ENCODE measurements at places on chromosomes 7 and 10. TPM values are rescaled to one million over a fixed set of nuclear protein-coding genes. Genes with fewer than 3 reads are reported as not detected.

The CYREN gene
- 34.5 TPM for total RNA-seq

The CPED1 gene
- 15.9 TPM for total RNA-seq

The SPACDR gene
- total RNA-seq = 0.54 TPM

The DPP6 gene
- 0.17 TPM for total RNA-seq

The ZNF775 gene
- total RNA-seq = 11.3 TPM

The HIBADH gene
- total RNA-seq = 28.2 TPM

The TEX36 gene
- total RNA-seq = not detected

The TMEM60 gene
- total RNA-seq = 19.8 TPM

The CASP7 gene
- total RNA-seq = 76.9 TPM

The LIPK gene
- total RNA-seq = not detected

The FOXI2 gene
- total RNA-seq = not detected

The DAGLB gene
- 15.6 TPM for total RNA-seq

GRCh38 chr7:111594602-111595001 is 32.3 kb upstream of the IMMP2L start:
- no peak for DNase-seq

DNA sequence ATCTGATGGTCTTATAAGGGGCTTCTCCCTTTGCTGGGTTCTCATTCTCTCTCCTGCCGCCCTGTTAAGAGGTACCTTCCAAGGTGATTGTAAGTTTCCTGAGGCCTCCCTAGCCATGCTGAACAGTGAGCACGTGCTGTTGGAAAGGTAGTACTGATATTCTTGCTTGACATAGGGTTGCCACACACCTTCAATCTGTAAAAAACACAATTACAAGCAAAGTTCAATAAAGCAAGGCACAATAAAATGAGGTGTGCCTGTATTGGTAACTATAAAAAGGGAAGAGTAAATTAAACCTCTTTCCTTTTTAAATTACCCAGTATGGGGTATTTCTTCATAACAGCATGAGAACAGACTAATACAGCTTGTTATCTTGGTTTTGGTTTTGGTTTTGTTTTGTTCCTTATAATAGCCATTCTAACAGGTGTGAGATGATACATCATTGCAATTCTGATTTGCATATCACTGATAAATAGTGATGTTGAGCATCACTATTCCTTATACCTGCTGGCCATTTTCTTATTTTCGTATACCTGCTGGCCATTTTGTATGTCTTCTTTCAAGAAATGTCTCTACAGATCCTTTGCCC is 164.9 kb upstream of the TRIM24 start:
- peak; percentile 28 for DNase-seq

DNA sequence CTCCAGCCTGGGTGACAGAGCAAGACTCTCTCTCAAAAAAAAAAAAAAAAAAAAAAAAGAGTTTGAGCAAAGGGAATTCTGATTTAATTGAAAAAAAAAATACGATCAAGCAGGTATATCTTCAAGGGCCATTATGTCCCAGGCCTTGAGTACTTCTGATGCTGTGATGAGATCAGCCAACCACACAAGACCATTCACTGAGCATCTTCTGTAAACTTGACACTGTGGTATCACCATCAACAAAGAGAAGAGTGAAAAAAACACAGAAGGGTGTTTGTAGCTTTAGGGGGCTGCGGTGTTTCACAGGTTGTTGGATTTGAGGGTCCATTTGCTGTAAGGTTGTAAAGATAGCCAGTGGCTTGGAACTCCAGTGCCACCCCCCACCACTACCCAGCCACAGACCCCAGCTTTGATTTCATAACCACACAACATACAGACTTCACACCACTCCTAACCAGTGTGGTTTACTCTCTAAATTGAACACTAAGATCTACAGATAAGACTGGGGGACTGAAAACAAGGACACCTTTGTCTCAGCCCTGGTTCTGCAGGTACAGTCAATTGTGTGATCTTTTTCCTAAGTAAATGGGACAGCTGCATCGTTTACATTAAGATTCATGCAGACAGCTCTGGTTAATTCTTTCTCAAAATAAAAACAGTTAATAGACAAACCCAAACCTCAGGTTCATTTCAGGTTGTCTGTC is 66.4 kb downstream of the CDC123 start:
- no peak for DNase-seq

DNA sequence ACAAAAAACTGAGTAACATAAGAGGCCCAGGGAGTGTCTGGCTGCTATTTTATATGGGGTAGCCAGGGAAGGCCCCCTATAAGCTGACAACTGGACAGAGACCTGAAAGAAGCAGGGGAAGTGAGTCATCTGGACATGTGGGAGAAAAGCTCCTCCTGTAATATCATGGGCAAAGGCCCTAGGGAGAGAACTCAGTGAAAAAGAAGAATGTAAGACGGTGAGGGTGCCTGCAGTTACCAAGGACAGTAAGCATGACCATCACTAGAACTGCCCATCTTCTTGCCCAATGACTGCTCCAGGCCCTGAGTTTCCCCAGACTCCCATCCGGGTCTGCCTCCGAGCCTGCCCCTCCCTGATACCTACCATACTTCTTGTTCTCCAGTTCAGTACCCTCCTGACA is 2.3 kb downstream of the ELMO1 start:
- DNase-seq = no peak

DNA sequence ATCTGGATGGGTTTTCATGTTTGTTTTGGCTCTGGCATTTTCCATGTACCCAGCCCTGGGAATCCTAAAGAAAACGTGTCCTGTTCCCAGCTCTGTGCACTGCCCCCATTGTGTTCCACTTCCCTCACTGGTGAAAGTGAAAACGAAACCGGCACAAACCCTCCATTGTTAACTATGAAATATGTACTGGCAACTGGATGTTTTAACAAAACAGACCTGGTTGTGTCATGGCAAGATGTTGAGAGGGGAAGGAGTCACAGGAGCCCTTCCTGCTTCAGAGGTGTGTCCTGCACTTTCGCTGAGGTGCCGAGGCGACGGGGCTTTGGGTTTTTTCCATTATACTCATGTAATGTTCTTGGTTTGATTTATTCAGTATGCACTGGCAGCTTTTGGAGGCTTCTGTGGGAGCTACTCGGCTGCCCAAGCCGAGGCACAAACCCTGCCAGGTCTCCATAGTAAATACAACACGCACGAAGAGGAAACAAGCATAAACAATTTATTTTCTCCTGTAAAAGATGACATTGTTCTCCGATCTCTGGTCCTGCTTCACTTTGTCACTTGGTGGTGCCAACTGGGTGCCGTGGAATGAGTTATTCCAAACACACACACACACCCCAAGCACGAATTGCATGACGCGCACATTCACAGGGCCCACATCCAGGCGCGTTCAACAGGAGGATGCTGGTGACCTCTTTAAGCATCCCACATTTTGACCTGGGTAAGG is 118.2 kb downstream of the CDK6 start:
- DNase-seq = peak; percentile 79

DNA sequence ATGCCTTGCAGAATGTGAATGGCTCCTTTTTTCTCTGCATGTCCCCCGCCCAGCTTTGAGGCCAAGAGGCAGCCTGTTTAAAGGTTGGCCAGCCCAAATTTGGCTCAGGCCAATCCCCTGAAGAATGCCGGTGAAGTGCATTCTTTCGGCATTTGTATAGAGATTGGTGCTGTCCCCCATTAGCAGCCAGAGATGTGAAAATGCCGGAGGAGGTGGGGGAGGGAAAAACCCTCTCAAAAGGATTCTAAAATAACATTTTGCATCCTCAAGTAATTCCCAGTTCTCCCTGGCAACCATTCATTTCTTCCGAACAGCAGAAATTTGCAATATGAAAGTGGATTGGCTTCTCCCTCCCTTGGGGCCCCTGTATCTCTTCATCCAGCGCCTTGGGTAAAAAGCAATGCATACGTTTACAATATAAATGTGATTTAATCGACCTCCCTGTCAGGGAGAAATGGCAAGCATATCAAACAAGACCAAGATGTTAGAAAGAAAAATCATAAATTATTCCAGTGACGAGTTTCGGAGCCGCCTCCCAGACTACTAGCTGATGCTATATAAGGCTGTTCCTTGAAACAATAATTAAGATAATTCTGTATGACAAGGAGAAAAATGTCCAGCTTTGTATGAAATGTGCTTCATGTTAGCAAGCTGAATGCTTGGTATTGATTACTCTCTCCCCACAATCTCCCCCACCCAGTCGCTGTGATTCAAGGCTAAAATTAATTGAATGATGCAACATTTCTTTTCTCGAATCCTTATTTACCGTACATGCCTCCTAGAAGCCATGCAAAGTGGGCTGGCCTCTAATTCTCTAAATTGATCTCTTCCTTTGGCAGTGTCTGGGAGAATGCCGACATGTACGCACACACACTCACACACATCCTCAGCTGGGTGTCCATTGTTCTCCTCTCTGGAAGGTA is 323.7 kb downstream of the RPS24 start:
- no peak for DNase-seq

- DNase-seq = no peak
These were observed 552.8 kb downstream of the ANKRD7 start for GRCh38 chr7:118777308-118777707.

DNA sequence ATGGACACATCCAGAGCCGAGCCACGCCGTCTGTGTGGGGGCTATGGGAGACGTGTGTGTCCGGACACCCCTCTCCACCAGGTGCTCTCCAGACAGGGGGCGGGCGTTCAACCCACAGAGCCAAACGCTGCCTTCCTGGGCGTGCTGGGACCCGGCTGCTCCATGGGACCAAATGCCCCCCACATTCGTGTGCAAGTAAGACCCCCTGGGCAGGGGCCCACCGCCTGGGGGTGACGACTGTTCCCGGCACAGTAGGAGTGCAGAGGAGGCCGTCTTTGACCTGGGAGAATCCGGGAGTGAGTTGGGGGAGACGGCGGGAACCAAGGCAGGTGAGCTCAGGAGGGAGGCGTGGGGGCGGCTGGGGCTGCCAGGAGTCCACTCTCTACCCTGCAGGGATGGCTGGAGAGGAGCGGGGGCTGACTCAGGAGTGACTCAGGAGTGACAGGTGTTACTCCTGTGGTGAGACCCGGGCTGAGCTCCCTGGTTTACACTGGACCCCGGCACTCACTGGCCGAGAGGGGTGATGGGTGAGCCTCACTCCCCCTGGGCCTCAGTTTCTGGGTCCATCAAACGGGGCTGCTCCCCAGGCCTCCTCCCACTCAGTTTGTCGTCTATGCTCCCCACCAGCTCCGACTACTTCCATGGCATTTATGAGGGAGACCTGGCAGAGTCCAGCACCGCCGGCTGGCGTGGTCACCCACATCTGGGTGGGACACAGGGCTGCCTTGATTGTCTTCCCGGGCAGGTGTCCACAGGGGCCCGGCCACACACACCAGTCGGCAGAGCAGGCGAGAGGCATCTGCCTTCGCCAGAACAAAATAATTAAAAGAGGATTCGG is 95.0 kb downstream of the MICALL2 start:
- no peak for DNase-seq

- DNase-seq = no peak
These were observed 473.6 kb downstream of the PARD3 start for GRCh38 chr10:34341473-34341872.

DNA sequence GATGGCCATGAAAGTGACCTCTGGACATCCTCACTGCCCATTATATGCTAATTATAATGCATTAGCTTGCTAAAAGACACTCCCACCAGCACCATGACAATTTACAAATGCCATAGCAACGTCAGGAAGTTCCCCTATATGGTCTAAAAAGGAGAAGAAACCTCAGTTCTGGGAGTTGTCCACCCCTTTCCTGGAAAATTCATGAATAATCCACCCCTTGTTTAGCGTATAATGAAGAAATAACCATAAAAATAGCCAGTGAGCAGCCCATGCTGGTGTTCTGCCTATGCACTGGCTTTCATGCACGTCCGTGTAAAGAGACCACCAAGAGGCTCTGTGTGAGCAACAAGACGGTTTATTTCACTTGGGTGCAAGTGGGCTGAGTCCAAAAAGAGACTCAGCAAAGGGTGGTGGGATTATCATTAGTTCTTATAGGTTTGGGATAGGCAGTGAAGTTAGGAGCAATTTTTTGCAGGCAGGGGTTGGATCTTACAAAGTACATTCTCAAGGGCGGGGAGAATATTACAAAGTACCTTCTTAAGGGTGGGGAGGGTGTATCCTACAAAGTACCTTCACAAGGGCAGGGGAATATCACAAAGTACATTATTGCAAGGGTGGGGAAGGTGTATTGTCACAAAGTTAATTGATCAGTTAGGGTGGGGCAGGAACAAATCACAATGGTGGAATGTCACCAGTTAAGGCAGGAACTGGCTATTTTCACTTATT is 45.6 kb downstream of the LBX1 start:
- no peak for DNase-seq

DNA sequence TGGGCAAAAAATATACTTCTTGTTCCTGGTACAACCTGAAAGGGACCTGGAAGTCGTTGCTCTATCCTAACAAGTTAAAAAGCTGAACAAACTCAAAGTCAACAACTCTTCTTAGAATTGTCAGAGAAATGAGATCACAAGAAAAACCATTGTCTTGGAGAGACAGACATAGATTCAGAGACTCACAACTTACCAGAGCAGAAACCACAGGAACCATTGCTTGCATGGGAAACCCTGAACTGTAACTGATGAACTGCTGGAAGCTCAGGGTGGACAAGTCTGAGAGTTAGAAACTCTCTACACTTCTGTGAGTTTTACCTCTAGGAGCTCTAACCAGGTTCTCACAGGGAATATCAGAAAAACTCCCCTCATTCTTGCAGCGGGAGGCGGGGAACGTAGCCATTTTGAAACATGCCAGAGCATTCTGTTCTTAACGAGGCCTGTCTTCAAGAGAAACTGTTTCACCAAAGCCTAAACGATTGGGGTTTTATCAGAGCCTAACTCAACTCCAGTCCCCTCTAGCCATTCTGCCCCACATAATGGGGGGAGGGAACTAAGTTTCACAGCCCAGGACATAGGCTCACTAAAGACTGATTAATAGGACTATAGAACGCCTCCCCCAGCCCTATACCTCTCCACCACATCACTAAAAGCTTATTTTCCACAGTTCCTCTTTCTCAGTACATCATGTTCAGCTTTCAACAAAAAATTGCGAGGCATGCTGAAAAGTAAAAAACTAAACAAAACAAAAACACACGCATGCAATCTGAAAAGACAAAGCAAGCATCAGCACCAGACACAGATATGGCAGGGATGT is 12.0 kb upstream of the GSDME start:
- DNase-seq = no peak

DNA sequence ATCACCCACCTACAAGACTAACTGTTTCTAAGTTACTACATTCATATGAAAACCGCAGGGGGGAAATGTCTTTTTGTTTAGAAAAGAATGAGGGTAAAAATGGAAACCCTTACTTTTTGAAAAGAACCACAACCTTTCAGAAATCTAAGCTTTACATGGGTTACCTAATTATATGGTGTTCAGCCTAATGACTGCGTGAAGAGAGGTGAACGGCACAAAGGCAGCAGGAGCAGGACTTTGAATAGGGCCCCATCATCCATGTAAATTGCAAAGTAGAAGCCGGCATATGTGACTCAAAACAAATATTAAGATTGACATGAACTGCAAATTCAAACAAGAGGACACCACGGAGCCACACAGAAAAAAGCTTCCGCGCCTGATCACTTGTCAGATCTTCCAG is 25.1 kb downstream of the NEBL start:
- DNase-seq = no peak
